ENCODE measurements at places on chromosomes 13 and 19. TPM values are rescaled to one million over a fixed set of nuclear protein-coding genes. Genes with fewer than 3 reads are reported as not detected.

DNA sequence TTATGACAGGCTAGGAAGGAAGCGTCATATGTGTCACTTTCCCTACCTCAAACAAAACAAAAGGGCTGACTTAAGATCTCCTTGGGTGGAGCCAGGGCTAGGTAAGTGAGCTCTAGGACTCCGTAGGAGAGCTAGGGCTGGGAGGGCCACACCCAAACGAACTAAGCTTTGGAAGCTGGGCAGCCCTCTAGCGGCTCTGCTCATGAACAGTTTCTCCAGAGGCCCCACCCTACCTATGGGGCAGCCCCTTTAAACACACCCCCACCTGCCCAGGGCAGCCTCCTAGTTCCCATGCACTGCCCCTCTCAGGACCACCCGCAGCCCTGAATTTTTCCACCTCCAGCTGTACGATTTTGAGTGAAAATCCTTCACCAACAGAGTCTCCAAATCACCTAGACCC lies 3.5 kb downstream of the PEG3 start:
- no peak for DNase-seq
- H3K4me1 ChIP-seq: no peaks in the 10 kb centered on the region
- peaks cover 27% of the 10 kb centered on the region for H3K36me3 ChIP-seq
- no peak overlapping the region for H3K4me3 ChIP-seq
- peaks cover 19% of the 10 kb centered on the region for H3K27me3 ChIP-seq

GRCh38 chr19:940591-941291 lies 14.9 kb downstream of the ARID3A start:
- no peak overlapping the region for H3K27ac ChIP-seq
- H3K4me3 ChIP-seq: peak overlapping the region; percentile 73
- peak; percentile 77 for DNase-seq

DNA sequence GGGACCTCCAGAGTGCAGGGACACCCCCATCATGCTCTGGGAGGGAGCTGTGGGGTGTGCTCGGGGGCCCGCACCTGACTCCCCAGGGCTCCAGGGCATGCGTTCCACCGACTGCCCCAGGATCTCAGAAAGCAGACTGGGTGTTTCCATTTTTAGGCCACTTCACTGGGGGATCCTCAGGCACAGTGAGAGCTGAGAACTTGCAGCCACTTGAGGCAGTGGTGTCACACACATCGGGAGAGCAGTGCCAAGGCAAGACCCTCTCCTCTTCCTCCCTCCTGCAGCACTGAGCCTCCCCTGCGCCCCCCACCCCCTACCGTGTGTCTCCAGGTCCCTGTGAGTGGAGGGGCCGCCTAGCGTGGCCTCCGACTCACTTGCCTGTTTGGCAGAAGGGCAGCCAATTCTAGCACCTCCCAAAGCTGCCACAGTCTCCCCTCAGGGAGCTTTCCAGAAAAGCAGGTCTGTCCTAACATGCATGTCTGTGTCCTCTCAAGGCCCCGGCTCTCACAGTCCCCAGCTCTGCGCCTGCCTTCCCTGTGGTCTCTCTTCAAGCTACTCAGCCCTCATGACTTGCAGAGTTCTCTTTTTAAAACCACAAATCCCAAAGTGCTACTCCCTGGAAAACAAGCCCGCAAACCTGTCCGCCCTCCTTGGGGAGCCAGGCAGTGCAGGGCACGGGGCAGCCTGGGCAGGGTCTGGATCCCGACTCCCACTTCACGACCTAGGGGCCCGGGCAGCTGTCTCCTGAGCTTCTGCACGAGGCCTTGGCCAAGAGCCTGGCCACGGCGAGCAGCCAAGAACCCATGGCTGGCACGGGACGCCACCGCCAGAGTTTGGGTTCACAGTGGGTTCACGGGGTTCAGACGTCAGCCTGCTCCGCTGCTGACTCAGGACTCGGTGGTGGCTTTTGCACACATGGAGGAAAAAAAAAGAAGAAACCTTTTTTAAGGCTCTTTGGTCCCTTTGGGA lies 94.1 kb downstream of the STK24 start:
- H3K27me3 ChIP-seq: no peaks in the 10 kb centered on the region
- no peak overlapping the region for H3K4me3 ChIP-seq
- DNase-seq: peak; percentile 21
- H3K36me3 ChIP-seq: peaks cover 23% of the 10 kb centered on the region

- peaks cover 54% of the 10 kb centered on the region for H3K4me1 ChIP-seq
- H3K27ac ChIP-seq: no peak overlapping the region
- H3K27me3 ChIP-seq: no peaks in the 10 kb centered on the region
- no peak for DNase-seq
These were observed 15.0 kb downstream of the TDRD3 start for GRCh38 chr13:60411983-60412382.

DNA sequence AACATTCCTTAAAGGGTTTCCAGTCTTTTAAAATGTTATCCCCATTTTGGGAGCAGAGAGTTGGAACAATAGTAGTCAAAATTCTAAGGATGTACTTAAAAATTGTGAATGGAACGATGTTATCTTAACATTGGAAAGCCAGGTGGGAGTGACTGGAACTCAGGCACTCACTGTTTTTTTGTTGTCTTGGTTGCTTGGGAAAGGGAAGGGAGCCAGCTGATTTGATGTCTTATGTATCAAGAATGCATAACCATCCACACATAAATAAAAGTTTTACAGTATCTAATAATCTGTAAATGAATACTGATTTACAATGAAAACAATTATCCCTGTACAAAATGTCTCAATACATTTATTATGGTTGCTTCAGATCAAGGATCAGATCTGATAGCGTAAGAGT lies 88.7 kb downstream of the SLC10A2 start:
- no peaks in the 10 kb centered on the region for H3K4me1 ChIP-seq
- H3K36me3 ChIP-seq: no peaks in the 10 kb centered on the region
- DNase-seq: no peak
- H3K27me3 ChIP-seq: peaks cover 9% of the 10 kb centered on the region

DNA sequence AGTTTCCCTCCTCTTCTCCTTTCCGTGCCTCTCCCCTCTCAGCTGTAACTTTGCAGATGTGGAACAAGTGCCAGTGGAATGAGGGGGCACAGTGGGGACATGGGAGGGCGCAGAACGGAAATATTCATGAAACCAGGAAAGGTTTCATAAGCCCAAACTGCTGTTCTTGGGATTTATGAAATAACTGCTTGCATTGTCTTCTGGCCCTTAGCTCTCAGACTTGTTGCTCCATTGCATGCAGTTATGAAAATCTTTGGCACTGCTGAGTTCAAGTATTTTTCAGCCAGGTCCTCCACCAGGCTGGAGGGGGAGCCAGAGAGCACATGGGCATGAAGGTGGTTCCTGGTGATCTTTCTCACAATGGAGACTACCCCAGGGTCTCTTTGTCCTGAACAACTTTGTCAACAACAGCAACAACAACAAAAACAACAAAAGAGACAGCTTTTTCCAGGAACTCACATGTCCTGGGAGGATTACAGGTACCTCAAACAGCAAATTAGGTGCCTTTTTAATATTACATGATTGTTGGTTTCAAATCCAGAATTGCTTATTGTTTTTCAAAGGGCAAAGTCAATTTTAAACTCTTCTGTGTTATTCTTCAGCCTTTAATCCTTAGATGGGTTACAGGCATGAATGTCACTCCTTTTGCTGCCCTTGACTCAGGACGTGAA lies 1.5 kb downstream of the RGCC start:
- H3K27ac ChIP-seq: peak overlapping the region; percentile 97
- H3K4me3 ChIP-seq: peak overlapping the region; percentile 82
- DNase-seq: peak; percentile 84
- H3K27me3 ChIP-seq: no peaks in the 10 kb centered on the region
- peaks cover 47% of the 10 kb centered on the region for H3K36me3 ChIP-seq

PGLYRP2 gene
- total RNA-seq: 0.14 TPM

SOHLH2 gene
- not detected for total RNA-seq

RETN gene
- total RNA-seq: not detected

SCN1B gene
- 1.3 TPM for total RNA-seq

GIPR gene
- 5.9 TPM for total RNA-seq

Data from activated CD4-positive, alpha-beta T cell treated with anti-CD3 and anti-CD28 coated beads for 36 hours (primary cell).